CD4-positive, alpha-beta T cell (primary cell): ENCODE measurements at places on chromosomes 7 and 10.

DNA sequence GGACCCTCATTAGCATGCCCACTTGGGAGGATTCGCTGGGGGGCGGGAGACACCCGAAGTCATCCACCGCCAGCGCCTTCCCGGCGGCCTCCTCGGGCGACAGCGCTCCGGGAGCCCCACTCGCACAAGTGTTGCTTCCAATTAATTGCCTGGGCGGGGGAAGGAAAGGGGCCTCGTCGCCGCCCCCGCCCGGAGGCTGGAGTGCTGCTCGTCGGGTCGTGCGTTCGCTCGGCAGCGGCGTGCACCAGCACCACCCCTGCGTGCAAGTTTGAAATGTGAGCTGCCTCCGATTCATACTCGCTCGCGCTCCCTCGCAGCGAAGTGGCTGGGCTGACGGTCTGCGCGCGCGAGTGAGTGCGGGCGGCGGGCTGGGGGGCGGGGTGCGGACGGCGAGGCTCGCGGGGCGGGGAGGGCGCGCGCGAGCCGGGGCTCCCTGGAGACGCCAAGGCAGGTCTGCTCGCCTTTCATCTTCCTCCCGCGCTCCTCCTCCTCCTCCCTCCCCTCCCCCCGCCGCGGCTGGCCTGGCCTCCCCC, 104.6 kb upstream of the PPIF start:
- DNase-seq, result no peak

- DNase-seq, result no peak
These were observed 34.4 kb upstream of the CUL1 start for GRCh38 chr7:148664324-148664723.

DNA sequence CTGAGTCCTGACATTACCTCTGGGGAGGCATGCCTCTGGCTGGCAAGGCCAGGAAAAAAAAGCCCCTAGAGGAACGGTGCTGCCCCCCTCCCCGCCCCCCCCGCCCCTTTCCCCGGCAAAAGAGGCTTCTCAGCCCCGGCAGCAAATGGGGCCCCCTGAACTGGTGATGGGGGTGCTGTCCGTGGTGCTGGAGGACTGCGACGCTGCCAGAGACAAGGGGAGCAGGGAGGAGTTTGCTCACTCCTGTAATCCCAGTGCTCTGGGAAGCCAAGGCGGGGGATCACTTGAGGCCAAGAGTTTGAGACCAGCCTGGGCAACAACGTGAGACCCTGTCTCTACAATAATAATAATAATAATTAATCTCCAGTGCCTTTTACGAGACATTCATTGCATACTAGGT, 23.7 kb downstream of the SRRM3 start:
- peak; percentile 3 for DNase-seq

DNA sequence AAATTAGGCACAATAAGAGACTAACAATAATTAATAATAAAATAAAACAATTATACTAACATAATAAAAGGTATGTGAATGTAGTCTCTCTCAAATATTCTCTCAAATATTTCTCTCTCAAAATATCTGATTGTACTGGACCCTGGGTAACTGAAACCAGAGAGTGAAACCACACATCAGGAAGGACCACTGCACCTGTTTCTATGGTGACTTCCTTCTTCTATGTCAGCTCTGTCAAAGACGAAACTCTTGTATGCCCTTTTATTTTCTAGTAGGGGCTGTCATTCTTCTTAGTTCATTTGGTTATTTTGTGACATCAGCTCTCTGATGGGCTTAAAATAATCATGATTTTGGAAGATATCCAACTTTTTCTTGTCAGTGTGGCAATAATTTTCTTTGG, 428.0 kb upstream of the TPK1 start:
- DNase-seq, result no peak

DNA sequence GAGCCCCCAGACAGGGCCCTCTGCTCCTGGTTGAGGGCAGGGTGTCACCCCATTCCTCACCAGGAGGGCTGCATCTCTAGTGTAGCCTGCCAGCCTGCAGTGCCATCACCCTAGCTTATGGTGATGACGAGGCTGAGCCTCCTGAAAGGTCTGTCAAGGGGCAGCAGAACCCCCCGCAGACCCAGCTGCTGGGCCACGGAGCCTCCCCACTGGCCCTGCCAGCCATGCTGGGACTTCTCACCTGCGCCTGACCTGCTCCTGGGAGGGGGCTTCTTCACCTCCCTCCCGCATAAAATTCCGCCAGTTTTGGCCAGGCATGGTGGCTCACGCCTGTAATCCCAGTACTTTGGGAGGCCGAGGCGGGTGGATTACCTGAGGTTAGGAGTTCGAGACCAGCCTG, 40.4 kb upstream of the RASGEF1A start:
- no peak for DNase-seq

- no peak for DNase-seq
These were observed 61.2 kb downstream of the MPLKIP start for GRCh38 chr7:40073239-40073638.

GRCh38 chr10:32077896-32078485, 21.8 kb upstream of the KIF5B start:
- no peak for DNase-seq

- no peak for DNase-seq
These were observed 4.6 kb downstream of the LFNG start for GRCh38 chr7:2523941-2524807.

DNA sequence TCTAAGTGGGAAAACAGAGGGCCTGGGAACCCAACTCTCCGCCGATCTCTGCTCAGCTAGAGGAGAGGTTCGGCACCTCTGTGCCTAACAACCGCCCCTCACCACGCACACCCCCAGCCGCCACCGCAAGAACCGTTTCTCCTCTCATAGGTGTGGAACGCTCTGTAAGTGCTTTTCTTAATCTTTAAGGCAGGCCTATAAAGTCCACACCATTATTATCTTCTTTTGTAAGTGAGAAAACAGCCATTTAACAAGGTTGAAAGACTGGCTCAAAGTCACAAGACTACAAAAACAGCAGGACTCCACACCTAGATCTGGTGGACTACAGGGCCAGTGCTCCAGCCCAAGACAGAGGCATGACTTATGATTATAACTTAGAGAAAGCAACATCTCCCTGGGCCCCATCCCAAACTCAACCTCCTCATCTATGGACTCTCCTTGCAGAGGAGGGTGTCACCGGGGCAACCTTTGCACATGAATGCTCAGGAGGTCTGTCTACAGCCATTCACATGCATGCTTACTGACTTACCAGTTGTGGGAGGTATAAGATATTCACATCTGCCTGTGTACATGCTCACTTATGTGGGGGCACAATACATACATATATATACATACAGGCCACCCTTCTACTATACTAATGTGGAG, 7.9 kb upstream of the NKX2-3 start:
- DNase-seq, result no peak

GRCh38 chr10:11317936-11318670, 293.3 kb downstream of the USP6NL start:
- no peak for DNase-seq
